ENCODE measurements at places on chromosomes 4 and X. TPM values are rescaled to one million over a fixed set of nuclear protein-coding genes. Genes with fewer than 3 reads are reported as not detected.

The CD99 gene
- 281 TPM for total RNA-seq

The ZBTB33 gene
- total RNA-seq = 14.2 TPM

The LRRC66 gene
- total RNA-seq = 0.79 TPM

The IL15 gene
- 7.3 TPM for total RNA-seq

The DMP1 gene
- total RNA-seq = not detected

The EGF gene
- total RNA-seq = 3.0 TPM

The FAM47E gene
- 4.3 TPM for total RNA-seq

The NPY1R gene
- 3.2 TPM for total RNA-seq

The COX7B2 gene
- not detected for total RNA-seq

The SLC10A4 gene
- 0.89 TPM for total RNA-seq

The SUPT20HL1 gene
- total RNA-seq = not detected

The TKTL2 gene
- total RNA-seq = not detected

The TET2 gene
- 29.6 TPM for total RNA-seq

The VCX2 gene
- total RNA-seq = not detected

The EDA gene
- 6.0 TPM for total RNA-seq

The TRO gene
- total RNA-seq = 9.4 TPM

The CPLX1 gene
- 0.61 TPM for total RNA-seq

The DUSP9 gene
- not detected for total RNA-seq

The NPY2R gene
- not detected for total RNA-seq

The MAP9 gene
- 12.4 TPM for total RNA-seq

The FGF5 gene
- total RNA-seq = not detected

The SLC4A4 gene
- 9.2 TPM for total RNA-seq

The STBD1 gene
- total RNA-seq = 12.6 TPM

The CCKAR gene
- total RNA-seq = not detected

The RASGEF1B gene
- 78.6 TPM for total RNA-seq

The SERPINA7 gene
- total RNA-seq = not detected

The ATP6AP1 gene
- total RNA-seq = 93.2 TPM

The EFHC2 gene
- 2.6 TPM for total RNA-seq

The SPARCL1 gene
- total RNA-seq = 306 TPM

The UGDH gene
- 101 TPM for total RNA-seq

The SPON2 gene
- total RNA-seq = 51.4 TPM

The HMX1 gene
- total RNA-seq = not detected

The FAM53A gene
- 2.8 TPM for total RNA-seq

The ASB12 gene
- 0.34 TPM for total RNA-seq

The SPANXD gene
- not detected for total RNA-seq

The PPEF1 gene
- total RNA-seq = 0.26 TPM

The PF4V1 gene
- total RNA-seq = not detected

The TLR6 gene
- 4.6 TPM for total RNA-seq

The ZDHHC15 gene
- 1.6 TPM for total RNA-seq

The RAB28 gene
- total RNA-seq = 7.4 TPM

The NPNT gene
- 161 TPM for total RNA-seq

The GLOD5 gene
- not detected for total RNA-seq

The ZCCHC18 gene
- total RNA-seq = 0.15 TPM

The TGIF2LX gene
- not detected for total RNA-seq

The ITIH6 gene
- not detected for total RNA-seq

The HTR2C gene
- total RNA-seq = not detected

The PPP1R2C gene
- not detected for total RNA-seq

The PCSK1N gene
- 7.5 TPM for total RNA-seq

The HSD17B13 gene
- total RNA-seq = 0.30 TPM

The ADH1A gene
- not detected for total RNA-seq

The STK32B gene
- 0.22 TPM for total RNA-seq

Measured in upper lobe of left lung (tissue), 6 donors.